Ascending aorta (tissue), 2 donors: ENCODE measurements at places on chromosomes 6 and 20. TPM values are rescaled to one million over a fixed set of nuclear protein-coding genes. Genes with fewer than 3 reads are reported as not detected.

DNA sequence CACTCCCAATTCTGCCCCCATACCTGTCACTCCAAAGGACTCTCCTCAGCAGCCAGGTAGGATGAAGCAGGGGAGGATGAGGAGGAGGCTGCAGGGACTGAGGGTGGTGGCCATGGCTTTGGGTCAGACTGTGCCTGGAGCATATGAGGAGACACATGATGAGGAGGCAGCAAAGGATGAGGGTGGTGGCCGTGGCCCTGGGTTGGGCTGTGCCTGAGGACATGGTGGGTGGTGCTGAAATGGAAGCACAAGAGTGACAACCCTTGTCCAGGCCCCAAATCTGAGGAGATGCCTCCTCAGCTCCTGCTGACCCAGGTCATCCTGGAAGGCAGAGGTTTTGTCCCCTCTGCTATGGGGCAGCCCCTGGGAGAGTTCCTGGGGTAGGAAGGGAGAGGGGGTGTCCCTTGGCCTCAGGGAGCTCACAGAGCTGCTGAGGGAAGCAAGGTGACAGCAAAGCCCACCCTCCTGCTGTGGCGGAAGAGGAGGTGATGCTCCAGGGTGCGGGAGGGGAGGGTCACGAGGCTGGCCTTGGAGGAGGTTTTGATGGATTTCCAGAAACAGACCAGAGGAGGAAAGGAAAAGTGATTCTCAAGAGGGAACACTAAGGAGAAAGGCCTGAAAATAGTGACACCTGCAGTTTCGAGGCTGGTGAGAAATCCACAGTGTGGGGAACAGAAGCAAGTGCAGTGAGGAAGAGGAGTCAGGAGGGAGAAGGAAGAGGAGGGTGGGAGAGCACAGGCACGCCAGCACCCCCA lies 4.6 kb downstream of the RAET1G start:
- no peak for DNase-seq

The CFB gene
- 132 TPM for total RNA-seq

The OTOR gene
- total RNA-seq, result not detected

The EEF1A2 gene
- 1.1 TPM for total RNA-seq

DNA sequence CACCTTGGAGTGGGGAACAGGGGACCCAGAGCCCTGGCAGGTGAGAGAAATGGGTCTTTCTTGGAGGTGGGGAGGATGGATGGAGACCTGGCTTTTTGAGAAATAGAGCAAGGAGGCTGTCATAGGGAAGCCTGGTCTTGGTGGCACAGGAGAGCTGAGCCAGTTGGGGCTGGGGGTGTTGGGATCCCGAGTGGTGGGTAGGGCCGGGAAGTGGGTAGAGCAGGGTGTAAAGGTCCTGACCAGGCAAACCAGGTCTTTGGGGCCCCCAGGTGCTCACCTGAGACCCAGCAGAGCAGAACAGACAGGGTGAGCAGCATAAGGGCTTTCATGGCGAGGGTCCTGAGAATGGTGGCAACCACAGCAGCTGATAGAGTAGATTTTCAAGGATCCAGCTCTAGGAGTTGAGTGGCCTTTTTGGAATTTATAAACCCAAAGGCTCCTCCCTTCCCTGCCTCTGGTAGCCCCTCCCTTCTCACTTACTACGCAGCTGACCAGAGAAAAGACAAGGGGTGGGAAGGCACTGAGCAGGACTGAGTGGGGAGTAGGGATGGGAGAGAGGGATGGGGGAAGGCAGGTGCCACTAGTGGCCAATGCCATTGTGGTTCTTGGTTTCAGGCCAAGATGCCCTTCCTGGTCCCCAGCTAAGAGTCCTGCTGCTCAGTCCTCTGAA lies at the start of gene LY6G6C:
Gene LY6G6C, minus strand, starts transcription at position 396 of the 670 bp plus-strand sequence. Its CDS starts 67 bp downstream, at position 329.
- no peak for DNase-seq
